Ovary (tissue), 10 donors: ENCODE measurements at places on chromosomes 2 and 18.

DNA sequence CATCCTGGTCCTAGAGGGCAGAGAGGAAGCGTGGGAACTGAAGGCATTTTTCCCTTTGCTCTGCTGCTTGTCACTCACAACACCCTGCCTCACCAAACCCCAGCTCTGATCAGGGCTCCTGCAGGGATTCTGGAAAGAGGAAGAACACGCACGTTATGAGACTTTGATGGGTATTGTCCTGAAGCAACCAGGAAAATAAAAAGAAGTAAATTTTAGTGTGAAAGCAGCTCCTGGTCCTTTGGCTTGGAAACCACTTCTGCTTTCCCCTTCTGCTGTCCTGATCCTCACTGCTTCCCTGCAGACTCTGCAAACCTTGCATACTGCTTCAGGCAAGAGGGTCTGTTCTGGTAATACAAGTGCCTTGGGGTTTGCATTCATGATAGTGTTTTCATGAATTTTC lies 164.1 kb downstream of the SLC8A1 start:
- no peaks in the 10 kb centered on the region for H3K4me1 ChIP-seq
- no peak for DNase-seq
- H3K27ac ChIP-seq: no peak overlapping the region
- no peaks in the 10 kb centered on the region for H3K36me3 ChIP-seq
- no peaks in the 10 kb centered on the region for H3K27me3 ChIP-seq

GRCh38 chr18:6553234-6553900 lies 138.7 kb upstream of the L3MBTL4 start:
- H3K4me1 ChIP-seq: peaks cover 2% of the 10 kb centered on the region
- no peak overlapping the region for H3K4me3 ChIP-seq
- no peaks in the 10 kb centered on the region for H3K36me3 ChIP-seq

GRCh38 chr2:198917926-198918720 lies 539.6 kb downstream of the SATB2 start:
- no peaks in the 10 kb centered on the region for H3K27me3 ChIP-seq
- no peak overlapping the region for H3K4me3 ChIP-seq
- H3K27ac ChIP-seq: no peak overlapping the region
- no peaks in the 10 kb centered on the region for H3K36me3 ChIP-seq

- DNase-seq: peak; percentile 80
- no peaks in the 10 kb centered on the region for H3K27me3 ChIP-seq
- H3K27ac ChIP-seq: peak overlapping the region; percentile 65
- no peak overlapping the region for H3K4me3 ChIP-seq
Measured at GRCh38 chr2:240991378-240992263, 6.8 kb upstream of the SNED1 start.

DNA sequence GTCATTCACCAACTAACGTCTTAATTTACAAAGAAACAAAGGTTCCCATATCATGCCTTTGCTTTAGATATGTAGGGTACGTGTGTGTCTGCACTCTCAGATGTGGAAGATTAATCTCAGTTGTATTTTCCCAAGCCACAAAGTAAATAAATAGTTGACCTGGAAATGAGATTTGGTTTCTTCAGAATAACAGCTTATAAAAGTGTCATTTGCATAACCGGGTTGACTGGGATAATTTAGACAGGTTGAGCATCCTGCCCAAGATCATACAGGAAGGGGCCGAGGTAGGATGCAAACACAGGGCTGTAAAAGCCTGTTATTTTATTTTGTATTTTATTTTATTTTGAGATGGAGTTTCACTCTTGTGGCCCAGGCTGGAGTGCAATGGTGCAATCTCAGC lies 19.5 kb downstream of the ATG16L1 start:
- no peak overlapping the region for H3K4me3 ChIP-seq
- no peak for DNase-seq
- H3K36me3 ChIP-seq: no peaks in the 10 kb centered on the region

- H3K4me1 ChIP-seq: no peaks in the 10 kb centered on the region
- no peaks in the 10 kb centered on the region for H3K36me3 ChIP-seq
- H3K27ac ChIP-seq: no peak overlapping the region
- no peak for DNase-seq
- H3K4me3 ChIP-seq: no peak overlapping the region
Measured at GRCh38 chr18:57710226-57710625, 88.6 kb upstream of the NARS1 start.

- H3K27ac ChIP-seq: no peak overlapping the region
- no peak for DNase-seq
- H3K4me1 ChIP-seq: no peaks in the 10 kb centered on the region
- H3K36me3 ChIP-seq: no peaks in the 10 kb centered on the region
- no peaks in the 10 kb centered on the region for H3K27me3 ChIP-seq
Measured at GRCh38 chr2:890791-891190, 59.9 kb upstream of the SNTG2 start.

DNA sequence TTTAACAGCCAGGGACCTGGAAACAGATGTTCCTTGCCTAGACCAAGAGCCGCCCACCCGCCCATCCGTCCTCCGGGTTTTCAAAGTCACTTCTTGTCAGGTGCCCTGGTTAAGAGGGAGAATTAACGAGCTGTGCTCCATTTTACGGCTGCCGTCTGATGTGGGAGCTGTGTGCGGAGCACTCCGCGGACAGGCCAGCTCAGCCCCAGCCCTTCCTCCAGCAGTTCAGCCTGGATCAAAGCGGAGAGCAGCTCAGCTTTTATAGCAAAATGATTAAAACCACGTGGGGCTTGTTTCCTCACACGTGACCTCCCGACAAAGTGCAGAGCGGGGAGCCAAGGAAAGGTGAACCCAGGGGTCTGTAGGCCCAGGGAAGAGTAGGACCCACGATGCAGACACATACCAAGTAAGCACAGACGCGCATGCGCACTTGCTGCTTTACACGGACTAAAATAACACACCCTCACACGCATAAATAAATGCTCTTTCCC lies 46.1 kb upstream of the PKDCC start:
- peaks cover 4% of the 10 kb centered on the region for H3K4me1 ChIP-seq
- no peaks in the 10 kb centered on the region for H3K36me3 ChIP-seq
- H3K4me3 ChIP-seq: no peak overlapping the region
- no peaks in the 10 kb centered on the region for H3K27me3 ChIP-seq
- no peak for DNase-seq
- H3K27ac ChIP-seq: no peak overlapping the region

DNA sequence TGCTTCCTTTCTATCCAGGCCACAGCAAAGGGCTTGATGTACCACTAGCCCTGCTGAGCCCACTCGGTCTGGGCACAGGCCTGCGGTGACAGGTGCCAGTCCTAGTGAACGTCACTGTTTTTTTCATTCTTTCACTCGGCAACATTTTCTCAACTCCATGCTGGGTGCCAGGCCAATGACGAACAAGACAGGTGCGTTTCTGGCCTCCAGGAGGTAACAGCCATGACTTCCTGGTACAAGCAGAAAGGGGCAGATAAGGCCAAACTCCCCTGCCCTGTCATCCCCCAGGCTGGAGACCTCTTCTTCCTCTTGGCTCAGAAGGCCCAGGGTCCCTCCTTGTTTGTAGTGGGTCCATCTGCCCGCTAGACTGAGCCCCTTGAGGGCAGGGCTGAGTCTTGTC lies 55.7 kb upstream of the OTOF start:
- H3K36me3 ChIP-seq: no peaks in the 10 kb centered on the region
- H3K4me1 ChIP-seq: no peaks in the 10 kb centered on the region
- no peak overlapping the region for H3K4me3 ChIP-seq
- DNase-seq: no peak
- no peaks in the 10 kb centered on the region for H3K27me3 ChIP-seq
- no peak overlapping the region for H3K27ac ChIP-seq

GRCh38 chr2:174577967-174578589 lies 19.5 kb downstream of the WIPF1 start:
- no peak overlapping the region for H3K27ac ChIP-seq
- H3K4me1 ChIP-seq: peaks cover 4% of the 10 kb centered on the region
- H3K27me3 ChIP-seq: no peaks in the 10 kb centered on the region
- H3K4me3 ChIP-seq: no peak overlapping the region
- H3K36me3 ChIP-seq: no peaks in the 10 kb centered on the region
- no peak for DNase-seq

- H3K4me3 ChIP-seq: no peak overlapping the region
- peaks cover 2% of the 10 kb centered on the region for H3K4me1 ChIP-seq
- no peak for DNase-seq
- H3K27ac ChIP-seq: no peak overlapping the region
Measured at GRCh38 chr2:55141572-55142413, 90.3 kb downstream of the CLHC1 start.

DNA sequence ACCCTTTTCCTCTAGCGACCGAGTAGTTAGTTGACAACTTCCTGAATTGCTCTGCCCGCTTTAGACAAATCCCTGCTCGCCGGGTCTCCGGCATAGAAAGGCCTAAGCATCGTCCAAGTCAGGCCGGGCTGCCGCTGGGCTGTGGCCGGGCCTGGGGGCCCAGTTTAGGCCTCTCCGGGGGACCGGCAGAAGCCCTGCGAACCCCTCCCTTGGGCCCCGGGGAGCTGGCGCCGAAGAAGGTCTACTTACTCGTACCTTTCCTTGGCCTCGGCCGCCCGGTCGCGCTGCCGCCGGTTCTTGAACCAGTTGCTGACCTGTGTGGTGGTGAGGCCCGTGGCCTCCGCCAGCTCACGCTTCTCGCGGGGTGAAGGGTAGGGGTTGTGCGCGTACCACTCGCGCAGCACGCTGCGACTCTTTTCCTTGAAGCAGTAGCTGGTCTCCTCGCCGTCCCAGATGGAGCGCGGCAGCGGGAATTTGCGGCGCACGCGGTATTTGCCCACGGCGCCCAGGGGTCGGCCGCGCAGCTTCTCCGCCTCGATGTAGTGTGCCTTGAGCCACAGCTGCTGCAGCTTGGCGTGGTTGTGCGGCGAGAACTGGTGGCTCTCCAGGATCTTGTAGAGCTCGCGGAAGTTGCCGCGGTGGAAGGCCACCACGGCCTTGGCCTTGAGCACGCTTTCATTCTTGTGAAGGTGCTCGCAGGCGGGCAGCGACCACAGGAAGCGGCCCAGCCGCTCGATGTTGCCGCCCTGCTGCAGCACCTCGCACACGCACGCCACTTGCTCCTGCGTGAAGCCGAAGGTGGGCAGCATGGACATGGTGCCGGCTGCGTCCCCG lies 739 bp downstream of the SIX2 start:
- peaks cover 9% of the 10 kb centered on the region for H3K4me1 ChIP-seq
- peak overlapping the region; percentile 38 for H3K4me3 ChIP-seq
- H3K27me3 ChIP-seq: peaks cover 3% of the 10 kb centered on the region
- no peak overlapping the region for H3K27ac ChIP-seq

GRCh38 chr2:46416739-46417403 lies 62.5 kb upstream of the TMEM247 start:
- DNase-seq: no peak
- H3K4me1 ChIP-seq: no peaks in the 10 kb centered on the region
- H3K27ac ChIP-seq: no peak overlapping the region
- H3K27me3 ChIP-seq: no peaks in the 10 kb centered on the region

GRCh38 chr2:158904627-158905177 lies 63.7 kb upstream of the TANC1 start:
- no peak overlapping the region for H3K4me3 ChIP-seq
- no peak overlapping the region for H3K27ac ChIP-seq
- H3K36me3 ChIP-seq: no peaks in the 10 kb centered on the region
- no peak for DNase-seq

DNA sequence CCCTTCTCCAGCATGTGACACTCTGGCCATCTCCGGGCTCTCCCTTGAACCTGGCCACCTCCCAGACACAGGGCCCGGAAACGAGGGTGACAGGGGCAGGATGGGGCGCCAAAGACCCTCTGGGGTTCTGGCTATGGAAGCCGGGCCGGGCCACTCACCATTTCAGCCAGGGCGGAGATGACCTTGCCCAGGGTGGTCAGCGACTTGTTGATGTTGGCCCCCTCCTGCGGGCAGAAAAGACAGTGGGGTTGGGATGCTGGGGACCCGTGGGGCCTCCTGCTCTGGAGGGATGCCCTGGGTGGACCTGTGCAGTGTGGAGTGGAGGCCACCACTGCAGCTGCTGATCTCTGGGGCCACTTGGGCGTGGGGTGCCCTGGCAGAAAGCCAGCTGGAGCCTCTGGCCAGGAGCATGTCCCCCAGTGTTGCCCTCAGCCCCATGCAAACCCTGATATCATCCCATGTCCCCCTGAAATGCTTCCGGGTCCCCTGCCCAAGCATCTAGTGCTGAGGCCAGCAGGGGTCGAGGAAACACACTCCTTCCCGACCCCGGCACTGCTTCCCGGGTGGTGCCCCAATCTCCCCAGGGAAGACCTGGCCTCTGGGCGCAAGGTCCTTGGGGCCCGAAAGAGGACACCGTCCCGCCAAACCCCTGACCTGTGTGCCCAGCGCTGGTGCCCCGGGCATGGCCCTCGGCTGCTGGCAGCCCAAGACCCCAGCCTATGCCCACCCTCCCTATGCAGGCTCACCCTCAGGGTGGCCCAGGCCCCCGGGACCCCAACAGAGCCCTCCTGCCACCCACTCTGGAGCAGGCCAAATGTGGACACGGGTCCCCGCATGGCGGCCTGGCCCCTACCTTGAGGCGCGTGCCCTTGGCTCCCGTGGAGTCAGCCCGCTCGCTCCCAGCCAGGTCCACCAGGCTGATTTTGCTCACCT lies 36.9 kb downstream of the KIF1A start:
- H3K4me1 ChIP-seq: no peaks in the 10 kb centered on the region
- no peaks in the 10 kb centered on the region for H3K27me3 ChIP-seq
- no peak for DNase-seq

- no peaks in the 10 kb centered on the region for H3K4me1 ChIP-seq
- no peak for DNase-seq
- H3K27me3 ChIP-seq: no peaks in the 10 kb centered on the region
- H3K36me3 ChIP-seq: no peaks in the 10 kb centered on the region
- H3K4me3 ChIP-seq: no peak overlapping the region
Measured at GRCh38 chr2:158006961-158007719, 94.5 kb upstream of the UPP2 start.

DNA sequence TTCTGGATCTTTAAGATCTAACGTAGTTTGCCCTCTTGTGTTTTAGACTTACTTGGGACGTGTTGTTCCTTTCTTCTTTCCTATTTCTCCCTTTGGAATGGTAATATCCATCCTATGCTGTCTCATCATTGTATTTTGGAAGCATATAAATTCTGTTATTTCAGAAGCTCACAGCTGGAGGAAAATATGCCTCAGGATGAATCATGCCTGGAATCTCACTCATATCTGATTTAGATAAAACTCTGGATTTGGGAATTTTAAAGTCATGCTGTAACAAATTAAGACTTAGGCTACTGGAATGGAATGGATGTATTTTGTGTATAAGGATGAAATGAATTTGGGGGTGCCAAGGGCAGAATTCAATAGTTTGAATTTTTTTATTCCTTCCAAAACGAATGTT lies 245.2 kb upstream of the GULP1 start:
- DNase-seq: no peak
- H3K27ac ChIP-seq: no peak overlapping the region
- peaks cover 2% of the 10 kb centered on the region for H3K4me1 ChIP-seq
- H3K4me3 ChIP-seq: no peak overlapping the region
- no peaks in the 10 kb centered on the region for H3K27me3 ChIP-seq

DNA sequence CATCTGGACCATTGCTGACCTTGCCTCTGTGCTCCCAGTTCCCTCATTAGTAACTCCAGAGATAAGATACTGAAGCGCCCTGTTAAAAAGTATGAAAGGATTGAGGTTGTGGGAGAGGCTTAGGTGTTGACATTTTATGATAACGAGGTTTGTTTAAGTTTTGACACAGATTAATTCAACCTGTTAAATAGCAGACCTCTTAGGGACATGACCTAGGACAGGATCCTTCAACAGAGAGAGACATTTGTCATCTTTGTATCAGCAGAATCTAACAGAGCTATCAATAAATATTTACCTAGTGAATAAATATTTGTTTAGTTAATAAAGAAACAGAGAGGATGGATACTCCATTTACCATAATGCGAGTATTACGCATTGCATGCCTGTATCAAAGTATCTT lies 99.5 kb downstream of the DCC start:
- no peaks in the 10 kb centered on the region for H3K36me3 ChIP-seq
- H3K4me3 ChIP-seq: no peak overlapping the region
- DNase-seq: no peak
- no peaks in the 10 kb centered on the region for H3K27me3 ChIP-seq
- H3K4me1 ChIP-seq: no peaks in the 10 kb centered on the region
